Stimulated activated CD8-positive, alpha-beta memory T cell treated with anti-CD3 and anti-CD28 coated beads, Interleukin-7, amount 100 ng/mL, for 4 hours (primary cell): ENCODE measurements at places on chromosomes 5 and 9.

GRCh38 chr5:172005708-172006320, 624 bp downstream of the FBXW11 start:
- no peak for DNase-seq

- DNase-seq: no peak
These were observed 274.3 kb downstream of the ADAMTSL1 start for GRCh38 chr9:18748251-18748701.

- no peak for DNase-seq
These were observed 364.6 kb downstream of the CDH10 start for GRCh38 chr5:24280215-24280614.

DNA sequence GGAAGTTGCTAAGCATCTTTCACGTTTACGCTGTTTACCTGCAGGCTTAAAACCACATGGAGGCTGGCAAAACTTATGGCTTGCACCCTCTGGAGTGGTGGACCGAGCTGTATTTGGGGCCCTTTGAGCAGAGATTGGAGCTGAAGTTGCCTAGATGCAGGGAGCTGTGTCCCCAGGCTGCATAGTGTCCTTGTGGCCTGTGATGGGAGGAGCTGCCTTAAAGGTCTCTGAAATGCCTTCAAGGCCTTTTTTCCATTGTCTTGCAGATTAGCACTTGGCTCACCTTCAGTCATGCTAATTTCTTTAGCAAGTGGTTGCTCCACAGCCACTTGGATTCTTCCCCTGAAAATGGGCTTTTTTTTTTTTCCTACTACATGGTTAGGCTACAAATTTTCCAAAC, 81.5 kb upstream of the CHD1 start:
- DNase-seq: no peak

GRCh38 chr5:59597690-59598546, 295.6 kb downstream of the PDE4D start:
- no peak for DNase-seq

DNA sequence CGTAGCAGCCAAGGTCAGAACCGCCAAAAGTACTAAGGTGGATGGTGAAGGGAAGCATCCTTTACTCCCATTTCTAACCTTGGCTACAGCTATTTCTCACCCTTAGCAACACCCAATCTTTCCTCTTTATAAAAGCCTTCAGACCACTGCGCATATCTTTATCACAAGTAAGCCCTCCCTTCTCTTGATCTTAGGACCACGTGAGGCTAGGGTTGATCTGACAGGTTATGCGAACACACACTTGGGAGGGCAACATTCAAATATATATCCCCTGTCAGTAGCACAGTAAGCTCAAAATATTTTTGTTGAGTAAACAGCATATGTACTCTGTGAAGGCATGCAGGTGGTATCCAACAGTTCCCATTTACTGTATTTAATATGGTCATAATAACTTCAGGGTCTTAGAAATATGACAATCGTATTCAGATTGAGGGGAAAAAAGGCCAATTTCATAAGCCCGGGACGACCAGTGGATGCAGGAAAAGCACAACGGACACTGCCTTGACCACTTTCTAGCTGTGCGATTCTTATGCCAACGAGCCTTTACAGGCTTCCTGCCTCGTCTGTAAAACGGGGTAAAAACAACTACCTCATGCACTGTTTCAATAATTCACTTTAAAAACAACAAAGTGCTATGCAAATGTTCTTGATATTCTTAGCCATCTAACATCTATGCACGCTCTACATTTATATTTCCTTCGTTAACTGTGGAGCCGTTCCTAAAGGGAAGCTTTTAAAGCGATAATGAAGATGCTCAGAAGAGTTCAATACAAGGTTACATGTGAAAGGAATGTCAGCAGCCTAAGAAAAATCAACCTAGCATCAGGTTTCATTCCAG, 1.3 kb downstream of the ARSB start:
- DNase-seq: no peak

DNA sequence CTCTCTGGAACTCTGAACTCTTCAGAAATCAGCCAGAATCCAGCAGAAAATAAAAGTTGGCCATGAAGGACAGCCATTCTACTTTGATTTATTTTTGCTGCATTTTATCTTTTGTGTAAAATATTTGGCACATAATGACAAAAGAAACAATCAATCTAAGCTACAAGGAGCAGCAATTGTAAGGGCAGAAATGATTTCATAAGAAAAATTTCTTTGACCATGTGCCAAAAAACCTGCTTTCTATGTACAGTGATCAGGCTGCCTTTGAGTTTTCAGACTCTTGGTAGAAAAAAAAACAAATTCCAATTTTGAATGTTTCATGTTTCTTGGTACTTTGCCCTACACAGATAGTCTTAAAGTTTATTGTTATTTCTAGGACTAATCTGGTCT, 69.8 kb upstream of the SLC1A3 start:
- no peak for DNase-seq

- DNase-seq: no peak
These were observed 161.7 kb upstream of the CDH12 start for GRCh38 chr5:23014825-23015224.

- no peak for DNase-seq
These were observed 17.1 kb upstream of the CDC23 start for GRCh38 chr5:138230261-138230660.

GRCh38 chr9:5884191-5884590, 6.5 kb upstream of the MLANA start:
- no peak for DNase-seq

GRCh38 chr5:34580983-34581382, 75.1 kb upstream of the RAI14 start:
- no peak for DNase-seq

DNA sequence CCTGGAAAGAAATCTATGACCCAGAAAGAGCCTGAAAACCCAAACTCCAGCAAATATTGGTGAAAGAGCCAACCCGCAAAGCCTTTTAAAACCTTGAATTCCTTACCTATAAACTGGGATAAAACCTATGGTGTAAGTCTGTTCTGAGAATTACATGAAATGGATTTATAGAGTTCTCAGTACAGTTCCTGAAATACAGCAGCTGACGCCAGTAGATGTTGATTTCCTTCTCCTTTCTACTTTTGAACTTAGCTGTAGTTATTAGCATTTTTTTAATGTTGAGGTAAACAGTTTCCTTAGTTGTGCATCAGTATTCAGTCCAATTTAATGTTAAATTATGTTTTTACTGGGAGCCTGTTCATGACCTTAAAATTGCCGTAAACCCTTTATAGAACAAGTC, 3.7 kb downstream of the SPIN1 start:
- no peak for DNase-seq

DNA sequence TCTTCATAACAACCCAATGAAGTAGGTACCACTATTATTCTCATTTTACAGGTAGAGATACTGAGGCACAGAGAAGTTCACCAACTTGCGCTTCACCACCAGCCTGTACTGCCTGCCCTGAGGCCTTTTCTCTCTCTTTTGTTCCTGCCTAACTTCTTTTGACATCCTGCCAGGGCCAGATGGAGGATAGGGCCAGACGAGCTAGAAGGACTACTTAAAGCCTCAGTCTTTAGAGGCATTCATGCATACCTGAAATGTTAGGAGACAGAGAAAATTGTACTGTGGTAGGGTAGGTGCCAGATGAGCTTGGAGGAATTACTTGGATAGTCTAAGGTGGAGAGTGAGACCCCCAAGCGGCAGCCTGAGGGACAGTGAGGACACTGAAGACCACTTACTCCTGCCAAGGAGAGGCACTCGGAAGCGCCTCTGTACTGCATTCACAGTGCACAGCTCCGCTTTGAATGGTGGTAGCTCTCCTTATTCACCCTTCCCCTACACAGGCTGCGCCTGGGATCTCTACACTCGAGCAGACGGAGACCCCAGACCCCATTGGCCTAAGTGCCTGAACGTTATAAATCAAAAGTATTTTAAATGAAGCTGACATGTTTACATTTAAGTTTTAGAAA, 6.2 kb upstream of the ORM1 start:
- DNase-seq: no peak

DNA sequence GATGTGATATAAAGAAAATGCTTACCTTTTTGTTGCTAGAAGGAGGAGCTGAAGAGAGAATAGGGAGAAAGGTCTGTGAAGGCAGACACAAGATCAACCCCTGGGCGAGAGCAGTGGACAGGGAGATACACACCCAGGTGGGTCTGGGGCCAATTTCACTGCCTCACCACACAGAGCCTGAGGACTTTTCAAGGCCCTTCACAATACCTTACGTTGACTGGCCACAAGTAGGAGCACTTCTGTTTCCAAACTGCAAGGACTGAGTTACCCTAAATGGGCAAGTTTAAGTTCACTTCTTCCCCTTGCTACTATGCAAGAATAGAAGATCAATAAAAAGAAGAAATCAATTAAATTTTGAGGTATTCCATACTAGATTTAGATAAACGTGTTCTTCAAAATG, 174.5 kb upstream of the SLC12A2 start:
- DNase-seq: no peak

DNA sequence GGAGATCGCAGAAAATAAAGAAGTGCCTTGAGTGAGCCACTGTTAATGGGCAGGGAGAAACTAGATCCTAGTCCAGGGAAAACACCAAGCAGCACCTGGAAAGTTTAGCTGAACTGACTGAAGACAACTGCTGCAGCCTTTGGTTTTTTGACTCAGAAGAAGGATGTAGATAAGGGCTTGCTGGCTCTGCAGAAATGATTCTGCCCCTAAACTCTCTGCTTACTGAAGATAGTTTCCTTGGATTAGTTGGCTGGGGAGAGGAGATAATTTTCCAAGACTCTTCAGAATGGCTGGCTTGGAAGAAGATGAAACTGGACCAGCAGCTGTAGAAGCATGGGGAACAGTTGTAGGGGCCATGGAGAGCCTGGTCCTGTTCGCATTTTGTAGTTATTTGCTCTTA, 471.8 kb downstream of the KDM4C start:
- DNase-seq: no peak

- DNase-seq: no peak
These were observed 350.3 kb upstream of the RPS23 start for GRCh38 chr5:82628364-82628910.

DNA sequence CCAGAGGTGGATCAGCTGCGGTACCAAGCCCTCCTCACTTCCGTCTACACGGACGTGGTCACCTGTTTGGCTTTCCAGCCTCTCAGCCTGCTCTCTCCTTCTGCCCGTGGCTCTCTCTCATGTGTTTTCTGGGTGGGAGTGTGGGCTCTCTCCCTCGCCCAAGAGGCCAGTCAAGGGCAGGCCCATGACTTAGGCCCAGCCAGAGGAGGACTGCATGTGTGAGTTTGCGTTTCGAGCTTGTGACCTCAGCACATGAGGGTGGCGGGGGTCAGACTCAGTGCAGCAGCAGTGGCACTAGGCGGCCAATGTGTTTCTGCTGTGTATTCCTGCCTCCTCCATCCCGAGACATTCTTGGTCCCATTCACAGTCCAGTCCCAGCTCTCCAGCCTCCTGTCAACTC, 82.5 kb upstream of the SMIM23 start:
- DNase-seq: no peak

GRCh38 chr9:135795391-135795790, 93.4 kb downstream of the KCNT1 start:
- no peak for DNase-seq

DNA sequence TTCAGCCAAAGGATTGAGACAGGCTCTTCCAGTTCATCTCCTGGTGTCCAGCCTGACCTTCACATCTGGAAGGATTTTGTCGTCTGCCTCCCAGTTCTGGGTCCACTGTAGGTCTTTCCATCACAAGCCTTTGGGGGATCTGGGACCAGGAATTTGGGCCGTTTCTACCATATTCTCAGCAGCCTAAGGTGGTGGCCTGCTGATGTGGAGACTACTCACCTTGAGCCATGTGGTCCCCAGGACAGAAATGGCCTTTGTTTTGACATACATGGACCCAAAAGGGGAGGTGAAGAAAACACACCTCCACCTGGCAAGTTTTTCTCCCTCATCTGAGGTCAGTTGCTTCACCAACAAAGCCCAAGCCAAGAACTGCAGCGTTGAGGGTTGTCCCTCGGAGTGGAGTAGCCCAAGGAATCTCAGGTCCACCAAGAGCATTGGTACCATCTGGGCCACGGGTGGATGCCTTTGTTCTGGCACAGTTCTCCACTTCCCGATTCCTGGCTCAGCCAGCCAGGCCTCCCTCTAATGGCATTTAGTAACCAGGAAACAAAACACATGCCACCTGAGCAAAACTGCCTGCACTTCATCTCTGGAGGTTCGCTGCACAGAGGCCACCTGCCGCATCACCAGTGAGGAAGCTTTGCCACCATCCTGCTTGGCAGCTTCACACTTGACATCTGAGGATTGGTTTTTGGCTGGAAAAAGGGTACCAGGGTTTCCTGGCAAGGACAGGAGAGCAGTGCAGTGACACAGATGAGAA, 24.7 kb downstream of the AMBP start:
- no peak for DNase-seq

- DNase-seq: no peak
These were observed 10.8 kb downstream of the NR4A3 start for GRCh38 chr9:99832558-99832864.

GRCh38 chr5:33641744-33642505, 201.2 kb downstream of the TARS1 start:
- DNase-seq: no peak

- no peak for DNase-seq
These were observed 12.4 kb downstream of the SLC30A5 start for GRCh38 chr5:69105996-69106906.

DNA sequence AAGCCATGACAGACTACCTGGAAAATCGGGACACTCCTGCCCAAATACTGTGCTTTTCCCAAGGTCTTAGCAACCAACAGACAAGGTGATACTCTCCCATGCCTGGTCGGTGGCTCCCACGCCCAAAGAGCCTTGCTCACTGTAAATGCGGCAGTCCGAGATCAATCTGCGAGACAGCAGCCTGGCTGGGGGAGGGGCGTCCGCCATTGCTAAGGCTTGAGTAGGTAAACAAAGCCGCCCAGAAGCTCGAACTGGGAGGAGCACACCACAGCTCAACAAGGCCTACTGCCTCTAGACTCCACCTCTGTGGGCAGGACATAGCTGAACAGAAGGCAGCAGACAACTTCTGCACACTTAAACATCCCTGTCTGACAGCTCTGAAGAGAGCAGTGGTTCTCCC, 272.1 kb upstream of the CCNG1 start:
- no peak for DNase-seq

- DNase-seq: no peak
These were observed 29.1 kb upstream of the IRX4 start for GRCh38 chr5:1911773-1912235.

- DNase-seq: no peak
These were observed 346.3 kb downstream of the ENC1 start for GRCh38 chr5:74294231-74294705.

GRCh38 chr5:120823328-120823727, 359.2 kb downstream of the PRR16 start:
- DNase-seq: no peak

GRCh38 chr5:171821286-171821685, 35.7 kb downstream of the SMIM23 start:
- DNase-seq: no peak
